ENCODE measurements at places on chromosomes 13 and 19. TPM values are rescaled to one million over a fixed set of nuclear protein-coding genes. Genes with fewer than 3 reads are reported as not detected.

- H3K4me1 ChIP-seq: peaks cover 10% of the 10 kb centered on the region
- no peaks in the 10 kb centered on the region for H3K36me3 ChIP-seq
- DNase-seq: peak; percentile 9
- no peak overlapping the region for H3K27ac ChIP-seq
- no peak overlapping the region for H3K4me3 ChIP-seq
Observed at GRCh38 chr13:27080018-27080948, 91.3 kb downstream of the USP12 start.

DNA sequence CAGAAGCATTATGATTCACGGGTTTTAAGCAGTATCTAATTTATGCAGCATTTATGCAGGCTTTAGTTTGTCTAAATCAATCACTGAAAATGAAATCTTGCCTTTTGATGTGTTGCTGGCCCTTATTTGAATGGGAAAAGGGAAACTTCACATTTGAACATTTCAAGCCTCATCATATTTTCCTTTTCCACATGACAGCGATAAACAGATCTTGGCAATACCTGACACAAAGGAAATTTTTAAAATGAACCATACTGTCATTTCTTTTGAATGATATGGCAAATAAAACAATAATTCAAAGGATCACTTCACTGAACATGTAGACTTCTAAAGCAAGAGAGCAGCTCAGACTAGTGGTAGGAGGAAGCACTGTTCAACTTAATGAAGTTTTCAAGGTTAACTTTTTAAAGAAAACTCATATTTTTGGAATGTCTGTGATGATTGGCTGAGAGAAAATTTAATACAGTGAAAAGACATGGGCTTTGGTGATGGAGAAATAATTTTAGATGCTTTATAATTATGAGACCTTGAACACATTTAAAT, 198.1 kb downstream of the OXGR1 start:
- no peaks in the 10 kb centered on the region for H3K36me3 ChIP-seq
- no peak overlapping the region for H3K4me3 ChIP-seq
- H3K27me3 ChIP-seq: no peaks in the 10 kb centered on the region

GRCh38 chr13:50991579-50992521, 82.3 kb downstream of the RNASEH2B start:
- no peaks in the 10 kb centered on the region for H3K4me1 ChIP-seq
- no peaks in the 10 kb centered on the region for H3K36me3 ChIP-seq
- peak overlapping the region; percentile 23 for H3K27ac ChIP-seq
- no peak overlapping the region for H3K4me3 ChIP-seq
- DNase-seq: no peak

- no peaks in the 10 kb centered on the region for H3K4me1 ChIP-seq
- no peak overlapping the region for H3K27ac ChIP-seq
- H3K36me3 ChIP-seq: no peaks in the 10 kb centered on the region
Observed at GRCh38 chr19:391726-392374, 17.1 kb downstream of the C2CD4C start.

DNA sequence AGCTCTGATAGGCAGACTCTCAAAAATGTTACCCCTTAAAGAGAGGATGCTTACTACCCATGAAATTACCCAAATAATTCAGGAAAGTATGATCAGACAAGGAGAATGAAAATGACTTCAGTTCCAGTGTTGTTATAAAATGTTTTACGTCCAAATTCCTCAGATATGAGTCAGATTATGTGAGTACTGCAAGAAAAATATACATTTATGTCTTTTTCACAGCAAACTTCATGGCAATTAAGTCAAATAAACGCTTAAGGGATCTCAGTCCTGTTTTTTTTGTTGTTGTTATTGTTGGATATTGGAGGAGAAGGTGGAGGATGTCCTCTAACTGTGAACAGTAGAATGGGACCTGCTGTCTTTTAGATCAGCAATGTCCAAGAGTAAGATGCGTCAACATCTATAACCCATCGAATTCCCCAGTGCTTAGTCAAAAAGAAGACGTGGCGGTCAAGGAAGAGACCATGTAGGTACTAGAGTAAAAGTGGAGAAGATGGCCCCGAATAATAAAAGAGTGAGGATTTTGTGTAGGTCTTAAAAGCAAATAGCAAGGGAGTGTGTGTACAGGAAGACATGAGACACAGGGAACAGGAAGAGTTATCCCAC, 215.4 kb upstream of the IRS2 start:
- DNase-seq: no peak
- no peaks in the 10 kb centered on the region for H3K36me3 ChIP-seq
- H3K4me1 ChIP-seq: no peaks in the 10 kb centered on the region
- no peaks in the 10 kb centered on the region for H3K27me3 ChIP-seq

DNA sequence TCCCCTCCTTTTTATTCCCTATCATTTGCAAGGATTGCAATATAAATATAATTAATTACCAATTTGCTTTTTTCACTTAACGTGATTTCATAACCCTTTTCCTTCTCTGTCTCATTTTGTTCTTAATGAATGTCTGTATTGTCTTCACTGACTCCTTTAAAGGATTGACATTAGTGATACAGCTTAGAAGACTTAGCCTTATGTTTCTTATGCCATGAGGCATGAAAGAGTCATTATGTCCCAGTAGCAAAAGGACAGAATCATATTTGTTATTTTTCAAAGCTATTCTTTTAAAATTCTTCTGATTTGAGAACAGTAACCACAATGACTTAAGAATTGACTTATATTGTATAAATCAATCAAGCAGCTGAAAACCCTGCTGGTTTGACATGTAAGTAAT, 26.2 kb downstream of the SLC10A2 start:
- no peaks in the 10 kb centered on the region for H3K36me3 ChIP-seq
- DNase-seq: no peak
- H3K27me3 ChIP-seq: no peaks in the 10 kb centered on the region
- H3K27ac ChIP-seq: no peak overlapping the region
- H3K4me3 ChIP-seq: no peak overlapping the region

GRCh38 chr19:3547301-3547731, 8.3 kb downstream of the TEKTIP1 start:
- no peak overlapping the region for H3K4me3 ChIP-seq
- H3K4me1 ChIP-seq: no peaks in the 10 kb centered on the region
- H3K27me3 ChIP-seq: no peaks in the 10 kb centered on the region
- DNase-seq: no peak
- no peaks in the 10 kb centered on the region for H3K36me3 ChIP-seq
- no peak overlapping the region for H3K27ac ChIP-seq

- no peak for DNase-seq
- H3K4me3 ChIP-seq: no peak overlapping the region
- H3K27me3 ChIP-seq: no peaks in the 10 kb centered on the region
- H3K27ac ChIP-seq: no peak overlapping the region
Observed at GRCh38 chr13:109387471-109387870, 398.9 kb downstream of the IRS2 start.

The CHST8 gene
- not detected for total RNA-seq

The SLC8A2 gene
- 36.4 TPM for total RNA-seq

The SIGLEC7 gene
- total RNA-seq: 0.82 TPM

DNA sequence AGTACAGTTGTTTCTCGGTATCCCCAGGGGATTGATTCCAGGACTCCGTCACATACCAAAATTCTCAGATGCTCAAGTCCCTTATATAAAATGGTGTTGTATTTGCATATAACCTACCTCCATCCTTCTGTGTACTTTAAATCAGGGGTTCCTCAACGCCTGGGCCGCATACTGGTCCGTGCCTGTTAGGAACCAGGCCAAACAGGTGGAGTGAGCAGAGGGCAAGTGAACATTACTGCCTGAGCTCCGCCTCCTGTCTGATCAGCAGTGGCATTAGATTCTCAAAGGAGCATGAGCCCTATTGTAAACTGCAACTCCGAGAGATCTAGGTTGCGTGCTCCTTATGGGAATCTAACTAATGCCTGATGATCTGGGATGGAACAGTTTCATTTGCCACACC, 42.2 kb upstream of the KCTD4 start:
- H3K4me3 ChIP-seq: no peak overlapping the region
- H3K27ac ChIP-seq: peak overlapping the region; percentile 74
- no peaks in the 10 kb centered on the region for H3K36me3 ChIP-seq

GRCh38 chr13:60282186-60282585, 114.8 kb upstream of the TDRD3 start:
- DNase-seq: no peak
- H3K36me3 ChIP-seq: no peaks in the 10 kb centered on the region
- H3K27ac ChIP-seq: no peak overlapping the region

GRCh38 chr13:97344265-97345175, 89.4 kb upstream of the RAP2A start:
- H3K4me1 ChIP-seq: peaks cover 40% of the 10 kb centered on the region
- no peak overlapping the region for H3K4me3 ChIP-seq
- peak overlapping the region; percentile 62 for H3K27ac ChIP-seq
- no peaks in the 10 kb centered on the region for H3K27me3 ChIP-seq
- DNase-seq: peak; percentile 63

GRCh38 chr13:44312834-44313551, 60.6 kb upstream of the SERP2 start:
- no peak for DNase-seq
- no peaks in the 10 kb centered on the region for H3K27me3 ChIP-seq
- H3K4me3 ChIP-seq: no peak overlapping the region
- no peaks in the 10 kb centered on the region for H3K36me3 ChIP-seq

The LGALS14 gene
- total RNA-seq: not detected

The SIAH3 gene
- not detected for total RNA-seq

DNA sequence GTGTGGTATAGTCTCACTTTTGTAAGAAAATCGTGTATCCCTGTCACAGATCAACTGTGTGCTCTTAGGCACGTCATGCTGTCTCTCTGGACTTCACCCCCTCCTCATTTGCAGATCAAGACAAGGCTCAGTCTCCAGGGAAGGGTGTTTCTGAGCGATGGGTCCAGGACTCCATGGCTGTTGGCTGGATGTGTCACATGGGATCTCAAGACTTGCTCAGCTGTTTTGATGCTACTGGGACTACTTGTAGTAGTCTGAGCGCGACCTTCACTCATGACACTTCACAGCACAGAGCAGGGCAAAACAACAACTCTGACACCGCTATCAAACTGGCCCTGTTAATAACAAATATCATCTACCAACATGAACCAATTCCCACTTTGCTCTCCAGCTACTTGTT, 36.2 kb downstream of the SMAD9 start:
- peaks cover 6% of the 10 kb centered on the region for H3K4me1 ChIP-seq
- no peak overlapping the region for H3K4me3 ChIP-seq
- no peaks in the 10 kb centered on the region for H3K27me3 ChIP-seq
- no peaks in the 10 kb centered on the region for H3K36me3 ChIP-seq

GRCh38 chr13:46183018-46183946, 1.3 kb upstream of the LCP1 start:
- peak overlapping the region; percentile 46 for H3K27ac ChIP-seq
- H3K27me3 ChIP-seq: no peaks in the 10 kb centered on the region
- H3K4me1 ChIP-seq: no peaks in the 10 kb centered on the region

DNA sequence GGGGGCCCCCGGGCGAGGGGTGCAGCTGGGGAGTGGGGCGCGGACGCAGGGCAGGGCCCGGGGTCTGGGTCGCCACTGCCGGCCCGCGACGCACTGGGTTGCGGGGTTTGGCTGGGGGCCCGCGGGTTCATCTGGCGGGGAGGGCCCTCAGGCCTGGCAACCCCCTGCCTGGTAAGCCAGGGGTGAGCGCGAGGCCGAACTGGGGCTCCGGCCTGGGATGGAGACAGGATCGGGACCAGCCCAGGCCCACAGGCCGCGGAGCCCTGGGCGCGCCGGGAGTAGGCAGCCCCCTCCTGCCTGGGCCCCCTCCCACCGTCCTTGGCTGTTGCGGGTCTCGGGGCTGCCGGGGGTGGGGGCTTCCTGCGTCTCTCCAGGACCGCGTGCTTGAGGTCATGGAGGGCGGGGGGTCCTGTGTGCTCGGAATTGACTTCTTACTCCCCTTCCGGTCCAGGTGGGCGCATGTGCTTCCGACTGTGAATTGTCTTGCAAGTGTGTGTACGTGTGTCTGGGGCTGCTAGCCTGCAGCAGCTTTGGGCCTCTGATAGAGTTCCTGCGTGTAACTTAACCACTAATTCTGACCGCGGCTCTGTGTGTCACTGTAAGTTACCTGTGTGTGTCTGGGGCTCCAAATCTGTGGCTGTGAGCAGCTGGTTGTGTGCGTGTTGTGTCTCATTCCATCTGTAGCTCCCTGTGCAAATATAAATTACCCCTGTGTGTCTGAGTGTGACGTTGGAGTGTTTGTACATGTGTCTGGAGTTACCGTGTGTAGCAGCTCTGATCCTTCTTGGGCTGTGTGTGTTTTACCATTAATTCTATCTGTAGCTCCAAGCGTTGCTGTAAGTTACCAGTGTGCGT, 751 bp downstream of the GRAMD1A start:
- peak; percentile 53 for DNase-seq
- peak overlapping the region; percentile 95 for H3K4me3 ChIP-seq

GRCh38 chr19:43690890-43691289, 20.9 kb upstream of the PLAUR start:
- no peaks in the 10 kb centered on the region for H3K4me1 ChIP-seq
- H3K36me3 ChIP-seq: no peaks in the 10 kb centered on the region
- no peaks in the 10 kb centered on the region for H3K27me3 ChIP-seq
- H3K27ac ChIP-seq: no peak overlapping the region

The DAND5 gene
- not detected for total RNA-seq

- no peak overlapping the region for H3K27ac ChIP-seq
- DNase-seq: no peak
- no peaks in the 10 kb centered on the region for H3K36me3 ChIP-seq
Observed at GRCh38 chr13:101317986-101318523, 98.3 kb downstream of the NALCN start.

DNA sequence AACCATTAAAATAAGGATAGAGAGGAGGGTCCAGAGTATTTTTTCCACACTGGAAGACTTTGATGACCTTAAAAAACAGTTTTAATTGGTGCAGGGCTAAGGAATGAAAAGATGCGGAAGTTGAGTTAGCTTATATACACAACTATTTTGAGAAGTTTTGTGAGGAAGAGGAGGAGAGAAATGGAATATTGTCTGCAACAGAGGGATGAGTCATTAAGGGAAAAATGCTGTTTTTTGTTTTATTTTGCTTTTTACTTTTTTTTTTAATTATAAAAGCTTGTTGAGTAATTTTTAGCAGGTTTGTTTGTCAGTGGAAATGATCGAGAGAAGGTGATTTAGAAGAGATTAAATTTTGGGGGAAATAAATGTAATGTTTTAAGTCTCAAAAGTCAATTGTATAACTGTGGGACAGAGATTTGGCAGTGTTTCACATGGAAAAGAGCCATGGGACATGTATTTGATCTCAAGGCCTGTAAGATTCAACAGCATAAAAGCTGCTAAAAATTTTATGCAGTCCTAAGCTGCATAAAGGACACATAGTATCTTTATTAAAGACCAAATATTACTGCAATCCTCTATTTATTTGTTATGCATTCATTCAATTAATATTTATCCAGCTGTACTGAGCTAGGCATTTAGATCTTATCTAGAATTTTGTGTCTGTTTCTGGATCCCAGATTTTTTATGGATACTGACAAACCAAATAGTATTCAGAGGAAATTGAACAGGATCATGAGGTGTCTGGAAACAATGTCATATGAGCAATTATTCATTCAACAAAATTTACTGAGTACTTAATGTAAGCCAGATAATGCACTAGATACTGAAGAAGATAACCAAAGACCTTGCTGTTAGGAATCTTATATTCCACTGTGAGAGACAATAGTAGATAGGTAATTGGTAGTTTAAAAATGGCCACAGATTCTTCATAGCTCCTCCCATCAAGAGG, 72.7 kb downstream of the DNAJC15 start:
- no peak overlapping the region for H3K4me3 ChIP-seq
- H3K27me3 ChIP-seq: no peaks in the 10 kb centered on the region

GRCh38 chr13:73465617-73465971, 406.8 kb downstream of the KLF5 start:
- peak; percentile 14 for DNase-seq
- H3K36me3 ChIP-seq: no peaks in the 10 kb centered on the region
- H3K27ac ChIP-seq: peak overlapping the region; percentile 84
- no peak overlapping the region for H3K4me3 ChIP-seq
- no peaks in the 10 kb centered on the region for H3K4me1 ChIP-seq

GRCh38 chr13:59461411-59461810, 702.3 kb downstream of the DIAPH3 start:
- no peak overlapping the region for H3K27ac ChIP-seq
- no peaks in the 10 kb centered on the region for H3K36me3 ChIP-seq
- no peaks in the 10 kb centered on the region for H3K27me3 ChIP-seq
- H3K4me1 ChIP-seq: no peaks in the 10 kb centered on the region
